ENCODE measurements at places on chromosomes 5 and 9. TPM values are rescaled to one million over a fixed set of nuclear protein-coding genes. Genes with fewer than 3 reads are reported as not detected.

The F2RL1 gene
- 6.6 TPM for total RNA-seq

GRCh38 chr9:107251756-107252322 is 31.2 kb upstream of the RAD23B start:
- no peak for DNase-seq

- DNase-seq, result no peak
These were observed 9.3 kb downstream of the SH3RF2 start for GRCh38 chr5:145945620-145946111.

DNA sequence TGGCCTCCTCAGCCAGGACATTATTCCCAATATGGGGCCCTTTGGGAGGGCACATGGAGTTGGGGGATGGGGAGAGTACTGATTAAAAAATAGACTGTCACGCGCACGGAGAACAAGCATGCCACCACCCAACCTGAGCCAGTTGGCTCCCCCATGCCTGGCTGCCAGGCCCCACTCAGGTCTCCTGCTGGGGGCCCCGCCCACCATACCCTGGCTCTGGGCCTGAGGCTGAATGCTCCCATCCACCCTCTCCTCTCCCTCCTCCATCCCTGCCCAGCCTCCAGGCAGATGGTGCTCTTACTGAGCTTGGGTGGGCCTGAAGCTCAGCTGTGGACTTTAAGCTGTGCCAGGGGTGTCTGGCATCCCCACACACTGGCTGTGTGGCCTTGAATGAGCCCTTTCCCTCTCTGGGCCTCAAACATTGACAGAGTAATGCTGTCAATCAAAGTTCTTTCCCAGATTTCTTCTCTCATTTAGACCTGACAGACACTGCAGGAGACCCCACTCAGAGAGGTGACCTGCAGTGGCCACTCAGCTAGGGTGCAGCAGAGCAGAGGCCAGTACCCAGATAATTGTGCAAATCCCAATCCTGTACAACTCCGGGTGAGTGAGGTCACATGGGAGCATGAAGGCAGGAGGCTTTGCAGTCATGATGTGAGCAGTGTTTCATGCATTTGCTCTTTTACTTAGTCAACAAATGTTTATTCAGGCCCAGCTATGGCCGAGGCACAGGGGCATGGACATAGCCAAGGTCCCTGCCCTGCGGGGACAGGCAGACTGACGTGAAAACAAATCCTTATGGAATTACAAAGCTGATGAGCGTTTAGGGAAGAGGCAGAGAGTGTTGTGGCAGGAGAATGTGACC is 9.8 kb upstream of the SYNPO start:
- DNase-seq, result no peak
